ENCODE measurements at places on chromosomes 16 and 17.

DNA sequence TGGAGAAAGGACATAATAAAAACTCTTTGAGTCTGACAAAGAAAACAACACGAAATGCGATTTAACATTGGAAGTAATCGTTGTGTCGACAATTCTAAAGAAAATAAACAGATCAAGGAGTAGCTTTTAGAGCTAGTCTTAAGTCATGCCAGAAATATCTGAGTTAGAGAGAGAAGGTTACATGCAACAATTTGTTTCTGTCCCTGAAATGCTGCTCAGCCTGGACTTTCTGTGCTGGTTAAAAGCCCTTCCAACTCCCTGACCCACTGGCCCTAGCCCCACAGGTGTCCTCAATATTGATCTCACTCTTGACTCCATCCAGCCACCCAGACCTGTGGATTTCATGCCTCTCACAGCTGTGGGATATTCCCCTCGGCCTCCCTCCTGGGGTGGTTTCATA is 33.2 kb upstream of the TEX2 start:
- no peak for DNase-seq

- DNase-seq = no peak
Measured at GRCh38 chr17:64938925-64939474, 19.7 kb upstream of the LRRC37A3 start.

DNA sequence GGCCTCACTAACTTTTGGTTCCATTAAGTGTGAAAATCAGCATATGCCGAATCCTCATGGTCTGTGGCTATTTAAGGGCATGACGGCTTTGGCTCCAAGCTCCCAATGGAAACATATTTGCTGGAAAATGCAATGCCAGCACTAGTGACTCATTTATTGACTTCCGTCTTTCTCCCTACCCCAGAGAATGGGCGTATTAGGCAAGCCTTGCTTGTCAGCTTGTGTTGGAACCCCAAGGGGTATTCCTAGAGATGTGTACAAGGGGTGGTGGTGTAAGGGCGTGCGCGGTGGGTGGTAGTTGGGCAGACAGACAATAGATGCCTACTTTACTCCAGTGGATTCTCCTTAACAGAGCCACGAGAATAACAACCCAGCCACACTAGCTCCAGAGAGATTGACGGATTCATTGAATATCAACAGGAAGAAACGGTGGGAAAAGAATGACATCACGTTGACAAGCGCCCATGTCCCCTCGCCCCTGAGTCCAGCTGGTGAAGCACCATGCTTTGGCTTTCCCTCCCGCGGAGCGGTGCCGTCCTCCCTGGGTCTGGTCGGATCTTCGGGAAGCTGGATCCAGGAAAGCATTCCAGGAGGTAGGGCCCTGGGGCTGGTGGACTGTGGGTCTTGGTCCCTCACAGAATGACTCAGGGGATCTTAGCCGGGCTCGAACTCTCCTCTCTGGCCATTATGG is 10.3 kb downstream of the CD300LB start:
- DNase-seq = no peak

DNA sequence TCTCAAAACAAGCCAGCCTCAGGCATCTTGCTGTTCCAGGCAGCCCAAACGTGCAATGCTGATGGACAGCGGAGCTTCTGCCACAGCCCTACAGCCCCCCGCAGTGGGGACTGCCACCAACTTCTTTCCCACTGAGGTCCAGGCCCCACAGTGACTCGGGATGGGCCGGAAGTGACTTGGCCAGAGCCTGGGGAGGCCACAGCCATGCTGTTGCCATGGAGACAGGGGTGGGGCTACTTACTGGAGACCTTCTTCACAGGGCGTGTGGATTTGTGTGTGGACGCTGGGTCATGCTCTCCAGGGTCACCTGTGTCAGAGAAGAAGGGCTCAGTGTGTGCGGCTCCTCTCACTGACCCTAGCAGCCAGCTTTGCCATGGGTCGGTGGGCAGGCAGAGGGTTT is 15.0 kb downstream of the TRIM25 start:
- DNase-seq = peak; percentile 47

- DNase-seq = no peak
Measured at GRCh38 chr16:10206215-10206614, 24.0 kb upstream of the GRIN2A start.

- no peak for DNase-seq
Measured at GRCh38 chr16:396605-397004, 394 bp upstream of the NME4 start.

DNA sequence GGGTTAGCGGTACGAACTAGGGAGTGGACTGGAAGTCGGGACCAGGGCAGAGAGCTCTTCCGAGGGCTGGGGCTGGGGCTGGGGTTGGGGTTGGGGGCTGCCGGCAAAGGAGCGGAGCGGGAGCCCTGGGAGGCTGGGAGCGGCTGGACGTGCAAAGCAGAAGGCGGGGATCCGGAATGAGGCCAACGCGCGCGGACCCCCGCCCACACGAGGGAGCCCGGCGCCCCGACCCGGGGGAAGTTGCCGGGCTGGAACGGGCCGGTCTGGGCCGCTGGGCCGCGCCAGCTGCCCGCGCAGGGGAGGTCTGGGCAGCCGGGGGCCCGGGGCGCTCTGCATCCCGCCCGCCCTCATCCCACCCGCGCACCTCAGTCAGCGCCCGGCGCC is 323 bp downstream of the ST3GAL2 start:
- DNase-seq = no peak

DNA sequence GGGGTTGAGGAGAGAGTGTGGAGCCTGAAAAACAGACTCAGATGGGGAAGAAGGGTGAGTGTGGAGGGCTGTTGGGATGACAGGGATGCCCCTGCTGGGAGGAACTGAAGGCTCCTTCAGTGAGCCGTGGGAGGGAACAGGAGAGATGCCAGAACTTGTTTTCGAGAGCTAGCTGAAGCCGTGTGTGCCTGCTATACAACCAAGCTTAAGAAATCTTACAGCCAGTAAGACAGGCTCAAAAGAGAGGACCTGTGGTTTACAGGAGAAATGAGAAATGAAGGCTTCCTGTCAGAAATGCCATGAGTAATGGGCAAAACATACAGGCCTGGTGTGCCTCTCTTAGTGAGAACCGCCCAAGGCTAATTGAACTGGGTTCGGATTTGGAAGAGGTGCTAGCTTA is 99.6 kb downstream of the SPACA3 start:
- peak; percentile 34 for DNase-seq

- no peak for DNase-seq
Measured at GRCh38 chr17:55283256-55283965, 18.7 kb downstream of the HLF start.

DNA sequence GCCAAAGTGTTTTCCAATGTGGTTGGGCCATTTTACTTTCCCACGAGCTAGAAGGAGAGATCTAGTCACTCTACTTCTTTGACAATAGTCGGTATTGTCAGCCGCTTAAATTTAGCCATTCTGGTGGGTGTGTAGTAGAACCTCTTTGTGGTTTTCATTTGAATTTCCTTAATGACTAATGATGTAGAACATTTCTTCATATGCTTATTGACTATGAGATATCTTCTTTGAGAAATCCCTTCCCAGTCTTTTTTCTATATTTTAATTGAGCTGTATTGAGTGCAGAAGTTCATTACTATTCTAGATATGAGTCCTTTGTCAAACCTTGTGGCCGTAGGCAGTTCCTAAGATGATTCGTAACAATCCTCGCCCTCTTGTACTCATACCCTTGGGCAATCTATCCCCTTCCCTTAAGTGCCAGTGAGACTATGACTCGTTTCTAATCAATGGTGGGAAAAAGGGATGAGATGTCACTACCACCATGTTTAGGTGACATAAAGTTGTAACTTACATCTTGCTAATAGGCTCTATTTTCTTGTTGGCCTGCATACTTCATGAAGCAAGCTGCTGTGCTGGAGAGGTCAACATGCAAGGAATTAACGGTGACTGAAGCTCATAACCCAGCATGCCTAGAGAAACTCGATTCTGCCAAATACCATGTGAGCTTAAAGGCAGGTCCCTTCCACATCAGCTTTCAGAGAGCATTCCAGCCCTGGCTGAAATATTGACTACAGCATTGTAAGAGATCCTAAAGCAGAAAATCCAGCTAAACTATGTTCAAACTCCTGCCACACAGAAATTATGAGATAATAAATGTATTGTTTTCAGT is 817.9 kb upstream of the SOX9 start:
- DNase-seq = no peak

DNA sequence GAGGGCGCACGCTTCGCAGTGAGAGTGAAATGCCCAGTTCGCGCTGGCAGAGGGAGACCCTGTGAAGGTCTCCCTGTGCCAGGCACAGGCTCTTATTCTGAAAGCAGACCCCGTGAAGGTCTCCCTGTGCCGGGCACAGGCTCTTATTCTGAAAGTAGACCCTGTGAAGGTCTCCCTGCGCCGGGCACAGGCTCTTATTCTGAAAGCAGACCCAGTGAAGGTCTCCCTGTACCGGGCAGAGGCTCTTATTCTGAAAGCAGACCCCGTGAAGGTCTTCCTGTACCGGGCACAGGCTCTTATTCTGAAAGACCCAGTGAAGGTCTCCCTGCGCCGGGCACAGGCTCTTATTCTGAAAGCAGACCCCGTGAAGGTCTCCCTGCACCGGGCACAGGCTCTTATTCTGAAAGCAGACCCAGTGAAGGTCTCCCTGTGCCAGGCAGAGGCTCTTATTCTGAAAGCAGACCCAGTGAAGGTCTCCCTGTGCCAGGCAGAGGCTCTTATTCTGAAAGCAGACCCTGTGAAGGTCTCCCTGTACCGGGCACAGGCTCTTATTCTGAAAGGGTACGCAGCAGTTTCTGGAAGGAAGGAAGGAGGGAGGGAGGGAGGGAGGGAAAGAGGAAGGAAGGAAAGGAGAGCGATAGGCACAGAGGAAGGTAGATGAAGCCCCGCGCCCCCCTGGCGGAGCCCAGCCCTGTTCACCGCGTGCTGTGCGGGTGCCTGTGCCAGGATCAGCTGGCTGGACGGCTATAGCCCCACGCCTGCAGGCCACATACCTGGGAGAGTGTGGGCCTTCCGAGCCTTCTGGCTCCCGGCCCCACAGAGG is 55.3 kb downstream of the WDR45B start:
- peak; percentile 96 for DNase-seq

GRCh38 chr17:57044976-57045867 is 39.8 kb upstream of the AKAP1 start:
- DNase-seq = no peak

GRCh38 chr17:10772425-10773380 is 31.2 kb downstream of the TMEM238L start:
- no peak for DNase-seq

DNA sequence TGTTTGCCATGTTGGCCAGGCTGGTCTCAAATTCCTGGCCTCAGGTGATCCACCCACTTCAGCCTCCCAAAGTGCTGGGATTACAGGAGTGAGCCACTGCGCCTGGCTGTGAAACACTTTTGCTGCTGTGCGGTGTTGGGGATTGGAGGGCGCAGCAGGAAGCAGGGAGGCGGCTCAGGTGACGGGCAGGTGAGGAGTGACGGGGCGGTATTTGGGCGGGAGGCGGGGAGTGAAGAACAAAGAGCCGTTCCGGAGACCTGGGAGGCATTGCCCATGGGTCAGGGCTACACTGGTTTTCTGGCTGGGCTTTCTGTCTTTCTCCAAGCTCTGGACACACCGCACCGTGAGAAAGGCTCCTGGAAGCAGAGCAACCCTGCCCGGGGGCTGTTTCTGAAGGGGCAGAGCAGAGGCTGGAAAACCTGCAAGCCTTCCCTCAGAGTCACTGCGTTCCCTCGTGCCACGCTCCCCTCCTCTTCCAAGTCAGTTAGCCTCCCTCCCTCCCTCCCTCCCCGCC is 22.1 kb downstream of the CRISPLD2 start:
- DNase-seq = no peak
